ENCODE measurements at places on chromosomes 3 and 15.

- no peak for DNase-seq
Measured at GRCh38 chr3:127732879-127733350, 60.2 kb downstream of the ABTB1 start.

DNA sequence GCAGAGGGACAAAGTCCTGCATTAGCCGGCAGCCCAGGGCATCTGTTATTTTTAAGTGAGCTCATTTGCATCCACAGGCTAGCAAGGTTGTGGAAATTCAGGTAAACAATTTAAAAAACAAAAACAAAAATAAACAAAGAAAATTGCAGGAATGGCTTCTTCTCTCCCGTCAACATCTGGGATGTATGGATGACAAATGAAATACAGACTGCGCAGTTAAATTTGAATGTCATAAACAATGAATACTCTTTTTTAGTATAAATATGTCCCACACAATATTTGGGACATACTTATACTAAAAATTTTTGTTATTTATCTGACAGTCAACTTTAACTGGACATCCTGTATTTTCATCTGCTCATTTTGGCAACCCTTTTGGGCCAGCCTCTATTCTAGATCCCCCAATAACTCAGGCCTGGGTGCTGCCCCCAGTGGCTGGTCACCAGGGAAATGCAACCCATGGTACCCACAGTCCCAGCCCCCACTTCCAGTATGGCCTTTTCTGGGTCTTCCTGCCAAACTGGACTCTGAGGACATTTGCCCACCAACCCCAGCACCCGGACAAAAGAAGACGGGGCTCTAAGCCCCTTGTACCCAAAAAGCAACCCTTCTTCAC, 12.7 kb downstream of the GRM2 start:
- no peak for DNase-seq

DNA sequence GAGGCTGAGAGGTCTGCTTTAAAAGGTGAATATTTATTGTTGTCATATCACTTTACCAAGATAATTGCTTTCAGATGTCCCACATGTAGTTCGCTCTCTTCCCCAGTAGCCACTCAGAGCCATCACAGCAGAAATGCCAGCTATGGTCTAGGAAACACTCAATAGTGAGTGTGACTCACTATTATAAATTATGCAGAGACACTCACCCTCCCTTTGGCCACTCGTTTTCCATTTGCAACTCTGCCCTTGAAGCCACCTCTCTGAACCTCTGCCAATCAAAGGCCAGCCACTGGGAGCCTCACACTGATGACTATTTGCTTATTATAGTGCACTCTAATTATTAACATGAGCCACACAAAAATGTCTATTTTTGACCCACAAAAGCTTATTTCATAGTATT, 328.1 kb upstream of the ATP10A start:
- no peak for DNase-seq

DNA sequence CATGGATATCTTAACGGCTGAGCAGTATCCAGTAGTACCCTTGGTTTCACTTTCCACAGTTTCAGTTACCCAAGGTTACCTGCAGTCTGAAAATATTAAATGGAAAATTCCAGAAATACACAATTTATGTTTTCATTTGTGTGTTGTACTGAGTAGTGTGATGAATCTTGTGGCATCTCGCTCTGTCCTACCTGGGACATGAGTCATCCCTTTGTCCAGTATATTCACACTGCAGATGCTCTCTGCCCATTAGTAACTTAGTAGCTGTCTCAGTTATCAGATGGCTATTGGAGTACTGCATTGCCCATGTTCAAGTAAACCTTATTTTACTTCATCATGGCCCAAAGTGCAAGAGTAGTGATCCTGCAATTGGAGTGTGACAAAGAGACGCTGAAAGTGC, 26.1 kb downstream of the GASK1A start:
- DNase-seq, result no peak

GRCh38 chr15:70094690-70095311, 2.9 kb downstream of the TLE3 start:
- DNase-seq, result no peak

- no peak for DNase-seq
Measured at GRCh38 chr3:127044996-127045395, 62.1 kb downstream of the PLXNA1 start.

GRCh38 chr3:9803494-9803893, 6.6 kb upstream of the TTLL3 start:
- DNase-seq, result no peak

DNA sequence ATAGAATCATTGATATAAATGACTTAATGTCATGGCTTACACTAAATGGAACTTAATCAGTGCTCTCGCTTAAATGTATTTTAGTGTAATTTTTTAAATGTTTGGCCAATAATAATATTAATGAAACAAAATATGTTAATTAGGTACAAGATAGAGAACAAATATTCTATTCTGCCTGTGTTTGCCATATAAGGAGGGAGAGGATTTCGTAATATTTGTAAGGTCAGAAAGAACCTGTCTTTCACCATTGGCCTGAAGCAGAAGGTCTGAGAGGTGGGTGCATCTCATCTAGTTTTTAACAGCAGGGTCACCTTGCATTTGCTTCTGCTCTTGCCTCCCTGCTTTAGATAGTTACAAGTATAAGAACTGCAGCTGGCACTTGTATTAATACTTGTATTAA, 2.5 kb downstream of the GPR87 start:
- DNase-seq, result no peak

GRCh38 chr3:111850537-111850936, 8.5 kb upstream of the PHLDB2 start:
- DNase-seq, result no peak

DNA sequence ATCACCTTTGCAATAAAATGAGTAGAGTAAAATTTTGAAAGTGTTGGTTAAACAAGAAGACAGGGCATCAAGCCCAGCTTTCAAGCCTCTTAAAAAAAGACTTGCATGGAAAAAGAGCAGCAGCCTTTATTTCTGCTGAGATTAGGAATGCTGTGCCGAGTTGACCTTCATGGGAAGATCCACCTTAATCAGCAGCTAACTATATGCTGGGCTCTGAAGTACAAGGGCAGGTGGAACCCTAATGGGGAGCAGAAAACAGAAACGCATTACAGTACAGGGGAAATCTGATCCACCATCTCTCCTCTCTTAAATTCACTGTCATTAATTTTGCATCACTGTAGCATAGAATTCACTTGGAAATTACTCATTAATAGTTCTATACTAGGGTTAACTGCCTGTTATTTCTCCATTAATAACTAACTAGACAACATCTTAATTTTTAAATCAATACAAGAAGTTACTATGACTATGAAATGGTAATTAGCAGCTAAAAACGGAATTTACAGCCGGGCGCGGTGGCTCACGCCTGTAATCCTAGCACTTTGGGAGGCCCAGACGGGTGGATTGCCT, 133.6 kb downstream of the GHSR start:
- DNase-seq, result no peak

DNA sequence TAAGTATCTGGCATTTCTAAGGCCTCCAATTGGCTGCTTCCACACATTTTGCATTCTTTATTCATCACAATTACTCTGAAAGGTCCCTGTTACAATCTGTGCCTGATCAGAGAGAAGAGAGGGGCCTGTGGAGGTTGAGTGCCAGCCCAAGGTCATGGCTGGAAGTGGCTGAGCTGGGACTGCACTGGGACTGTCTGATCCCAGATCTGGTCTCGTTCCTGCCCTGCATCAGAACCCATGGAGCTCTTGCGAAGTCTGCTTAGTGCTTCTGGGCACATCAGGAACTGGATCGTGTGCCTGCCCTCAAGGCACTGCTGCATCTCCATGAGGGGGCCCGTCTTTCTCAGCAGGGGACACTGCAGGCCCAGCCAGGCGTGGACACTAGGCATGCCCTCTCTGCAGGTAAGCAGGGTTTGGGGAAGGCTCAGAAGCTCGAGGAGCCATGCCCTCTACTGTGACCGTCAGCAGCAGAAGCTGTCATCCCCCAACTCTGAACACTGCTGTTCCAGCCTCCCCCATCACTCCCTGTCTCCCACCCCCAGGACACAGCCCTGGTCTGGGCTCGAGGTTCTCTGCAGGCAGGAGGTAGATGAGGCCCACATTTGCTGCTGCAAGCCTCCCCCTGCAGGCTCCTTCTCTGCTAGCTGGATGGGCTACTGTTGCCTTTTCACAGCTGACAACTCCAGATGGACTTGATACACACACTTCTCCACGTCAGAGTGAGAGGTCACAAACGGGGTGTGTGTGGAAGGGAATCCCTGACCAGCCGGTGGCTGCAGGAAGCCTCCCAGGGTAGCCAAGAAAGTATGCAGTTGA, 96.5 kb upstream of the PRR23E start:
- DNase-seq, result no peak

DNA sequence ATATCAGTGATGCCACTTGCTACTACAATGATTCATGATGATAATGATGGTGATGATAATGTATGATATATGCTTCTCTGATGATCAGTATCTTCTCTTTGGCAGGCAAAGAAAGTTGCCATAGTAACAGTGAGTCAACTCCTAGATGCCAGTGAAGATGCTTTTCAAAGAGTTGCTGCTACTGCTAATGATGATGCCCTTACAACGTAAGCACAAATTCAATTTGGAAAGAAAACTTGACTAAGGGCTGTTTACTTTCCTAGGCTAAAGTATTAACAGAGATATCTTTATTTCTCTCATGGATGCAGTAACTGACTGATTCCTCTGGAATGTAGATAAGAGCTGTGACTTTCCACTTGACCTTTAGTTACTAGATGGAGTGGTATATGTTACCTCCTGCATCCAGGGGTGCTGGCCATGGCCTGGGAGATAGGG, 27.8 kb downstream of the ADGRG7 start:
- DNase-seq, result no peak

DNA sequence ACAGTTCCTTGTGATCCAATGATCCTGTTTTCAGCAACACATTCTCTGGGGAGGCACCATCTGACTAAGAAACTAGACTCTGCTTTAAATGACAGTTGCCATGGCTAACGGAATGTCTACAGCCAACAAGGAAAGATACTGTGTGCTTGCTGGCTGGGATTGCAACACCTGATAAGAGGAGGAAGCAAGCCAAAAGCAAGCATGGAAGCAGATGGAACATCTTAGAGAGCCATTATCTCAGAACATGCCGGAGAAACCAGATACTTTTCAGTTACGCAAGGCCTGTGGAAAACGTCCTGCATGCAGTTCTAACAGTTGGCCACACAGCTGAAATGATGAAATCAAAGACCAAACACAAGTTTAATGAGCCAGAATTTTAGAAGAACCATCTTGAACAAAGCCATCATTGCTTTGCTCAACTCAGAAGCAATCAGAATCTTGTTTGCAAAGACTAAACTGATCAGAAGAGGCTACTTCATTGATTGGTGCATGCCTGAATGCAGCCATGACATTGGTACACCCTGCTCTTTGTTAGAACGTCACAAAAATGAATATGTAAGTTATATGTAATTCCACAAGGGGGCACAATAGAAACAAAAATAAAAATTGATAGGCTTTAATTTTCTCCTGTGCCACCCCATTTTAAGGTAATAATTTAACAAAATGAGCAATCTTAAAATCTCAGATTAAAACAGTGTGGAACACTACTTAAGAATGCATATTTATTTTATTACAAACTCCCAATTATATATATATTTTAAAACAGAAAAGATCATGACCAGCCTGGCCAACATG, 50.8 kb downstream of the GXYLT2 start:
- peak; percentile 78 for DNase-seq

DNA sequence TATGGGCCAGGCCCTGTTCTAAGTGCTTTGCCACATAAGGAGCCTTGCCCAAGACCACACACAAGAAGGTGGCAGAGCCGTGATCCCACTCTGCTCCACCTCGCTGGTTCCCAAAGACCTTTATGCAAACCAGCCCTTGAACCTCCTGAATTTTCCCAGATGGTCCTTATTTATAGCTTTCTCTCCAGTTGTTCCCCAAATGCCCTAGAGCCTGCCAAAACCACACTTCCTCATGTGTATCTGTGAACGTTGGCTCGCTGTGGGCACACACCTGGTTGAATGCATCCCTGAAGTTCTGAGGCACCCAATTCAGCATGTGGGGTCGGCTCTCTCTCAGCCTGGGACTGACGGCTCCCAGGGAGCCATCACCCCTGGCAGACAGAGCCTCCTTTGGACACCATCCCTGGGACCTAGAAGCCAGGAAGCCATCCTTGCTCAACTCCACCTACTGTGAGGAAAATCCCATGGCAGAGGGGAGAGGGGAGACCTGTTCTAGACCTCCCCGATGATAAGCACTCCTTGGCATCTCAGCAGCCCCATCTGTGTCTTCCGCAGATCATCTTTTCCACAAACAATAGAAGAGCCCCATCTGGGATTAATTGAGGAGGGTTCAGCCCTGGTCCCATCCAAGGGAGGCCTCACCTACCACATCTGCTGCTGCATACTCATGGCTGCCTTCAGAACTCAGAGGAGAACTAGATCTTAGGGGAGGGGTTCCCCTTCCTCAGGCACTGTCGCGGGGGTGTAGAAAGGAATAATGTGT, 42.3 kb upstream of the LIMD1 start:
- no peak for DNase-seq

- DNase-seq, result no peak
Measured at GRCh38 chr3:12318758-12319621, 30.1 kb downstream of the PPARG start.

DNA sequence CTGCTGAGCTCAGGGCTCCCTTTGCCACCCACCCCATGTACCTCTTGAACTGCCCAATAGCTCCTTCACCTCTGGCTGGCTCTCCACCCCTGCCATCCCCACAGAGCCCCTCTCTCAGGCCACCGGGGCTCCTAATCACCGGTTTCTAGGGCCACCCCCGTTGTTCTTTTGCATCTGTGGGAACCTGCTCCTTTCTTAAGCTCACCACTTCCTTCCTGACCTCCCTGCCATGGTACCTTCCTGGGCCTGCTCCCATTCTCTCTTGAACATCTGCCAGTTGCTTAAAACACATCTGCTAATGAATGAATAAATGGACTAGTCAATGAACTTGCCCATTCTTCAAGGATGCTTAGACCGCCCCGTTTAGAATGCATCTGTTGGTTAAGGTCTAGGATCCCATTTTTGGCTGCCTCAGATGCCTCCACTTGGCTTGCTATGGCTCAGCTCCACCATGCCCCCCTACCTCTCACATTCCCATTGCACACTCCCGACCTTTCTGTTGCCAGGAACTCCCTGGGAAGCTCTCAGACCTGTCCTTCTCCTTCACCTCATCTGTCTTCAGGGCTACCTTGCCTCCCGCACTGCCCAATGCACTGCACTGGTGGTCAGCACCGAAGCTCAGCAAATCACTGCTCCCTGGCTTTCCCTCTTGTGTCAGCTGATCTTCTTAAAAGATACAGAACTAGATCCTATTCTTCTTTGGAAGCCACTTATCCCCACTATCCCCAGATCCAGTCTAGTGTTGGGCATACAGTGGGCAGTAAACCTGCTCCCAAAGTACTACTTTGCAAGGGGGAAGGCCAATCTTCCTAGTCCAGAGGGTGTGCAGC, 9.1 kb downstream of the AMOTL2 start:
- no peak for DNase-seq

DNA sequence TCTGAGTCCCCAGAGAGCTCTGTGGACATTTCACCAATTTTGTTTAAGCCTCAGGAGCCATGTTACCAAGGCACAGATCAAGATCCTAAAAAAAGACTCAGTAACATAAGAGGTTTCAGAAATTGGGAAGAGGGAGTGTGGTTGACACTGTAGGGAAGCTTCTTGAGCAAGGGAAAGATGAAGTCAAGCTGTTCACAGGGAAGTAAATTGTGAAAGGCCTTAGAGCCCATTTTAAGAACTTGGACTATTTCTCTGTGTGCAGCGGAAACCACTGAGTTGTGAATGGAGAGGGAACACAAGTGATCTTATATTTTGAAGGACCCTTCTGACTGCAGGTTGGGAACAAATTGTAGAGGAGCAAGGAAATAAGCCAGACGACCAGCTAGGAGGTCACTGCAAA, 18.7 kb downstream of the BCL2A1 start:
- DNase-seq, result no peak

All from HFF-Myc (cell line).